Stimulated activated CD8-positive, alpha-beta memory T cell treated with anti-CD3 and anti-CD28 coated beads, Interleukin-2, amount 100 ng/mL, for 48 hours (primary cell): ENCODE measurements at places on chromosomes 12 and 14.

DNA sequence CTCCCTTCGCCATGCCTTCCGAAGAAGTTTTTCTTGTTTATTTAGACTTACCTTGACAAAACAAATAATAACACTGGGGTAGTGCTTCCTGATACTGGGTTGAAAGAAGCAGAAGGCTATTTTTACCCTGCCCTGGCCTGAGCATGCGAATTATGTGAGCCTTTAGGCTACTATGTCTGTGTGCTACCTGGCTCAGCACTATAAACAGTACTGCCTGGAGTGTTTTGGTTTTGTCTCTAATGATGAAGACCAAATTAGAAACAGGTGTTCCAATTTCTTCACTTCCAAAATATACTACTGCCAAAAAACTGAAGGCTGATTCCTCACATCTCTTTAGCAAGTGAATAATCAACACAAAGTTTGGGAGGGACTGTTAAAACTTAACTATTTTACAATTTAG, 7.6 kb upstream of the OVCH1 start:
- DNase-seq = no peak

GRCh38 chr14:58299401-58300330, 1.3 kb downstream of the ARID4A start:
- DNase-seq = no peak

GRCh38 chr12:19369691-19370148, 69.6 kb upstream of the AEBP2 start:
- DNase-seq = no peak

DNA sequence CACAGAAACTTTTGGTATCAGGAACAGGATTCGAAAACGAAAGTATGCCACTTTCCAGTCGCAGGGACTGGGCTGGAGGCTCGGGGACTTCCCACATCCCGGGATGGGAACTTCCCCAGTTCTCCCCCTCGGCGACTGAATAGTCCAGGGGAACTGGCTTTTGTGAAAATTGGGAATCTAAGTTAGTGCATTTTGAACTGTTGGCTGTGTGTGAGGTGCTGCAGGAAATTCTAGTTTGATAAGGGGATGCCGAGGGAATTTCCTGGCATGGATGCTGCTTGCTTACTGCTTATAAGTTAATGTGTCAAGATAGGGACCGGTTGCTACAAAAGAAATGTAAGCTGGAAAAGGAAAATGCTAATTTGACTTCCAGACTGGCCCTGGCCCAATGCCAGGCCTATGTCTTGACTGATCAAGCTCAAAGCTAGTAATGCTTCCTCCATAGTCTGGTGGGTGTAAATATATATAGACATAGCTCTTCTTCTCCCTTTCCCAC, 73.4 kb upstream of the EIF5 start:
- no peak for DNase-seq

- no peak for DNase-seq
Observed at GRCh38 chr12:90851800-90852718, 102.9 kb downstream of the CCER1 start.

DNA sequence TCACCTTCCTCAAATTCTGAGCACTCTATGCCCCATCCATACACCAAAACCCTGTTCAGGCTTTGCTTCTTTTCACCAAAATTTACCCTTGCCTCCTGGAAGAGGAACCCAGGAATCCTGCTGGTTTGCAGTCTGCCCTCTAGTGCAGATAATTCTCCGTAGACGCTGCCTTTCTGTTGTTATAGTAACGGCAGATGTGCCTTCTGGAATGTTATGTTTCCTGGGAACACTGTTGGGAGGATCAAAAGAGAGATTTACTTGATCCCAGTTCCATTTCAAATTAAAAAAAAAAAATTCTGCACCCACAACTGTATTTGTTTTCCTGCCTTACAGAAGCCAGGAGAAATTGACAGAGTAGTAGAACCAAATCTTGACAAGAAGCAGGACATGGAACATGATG, 104.2 kb upstream of the RMST start:
- DNase-seq = no peak

DNA sequence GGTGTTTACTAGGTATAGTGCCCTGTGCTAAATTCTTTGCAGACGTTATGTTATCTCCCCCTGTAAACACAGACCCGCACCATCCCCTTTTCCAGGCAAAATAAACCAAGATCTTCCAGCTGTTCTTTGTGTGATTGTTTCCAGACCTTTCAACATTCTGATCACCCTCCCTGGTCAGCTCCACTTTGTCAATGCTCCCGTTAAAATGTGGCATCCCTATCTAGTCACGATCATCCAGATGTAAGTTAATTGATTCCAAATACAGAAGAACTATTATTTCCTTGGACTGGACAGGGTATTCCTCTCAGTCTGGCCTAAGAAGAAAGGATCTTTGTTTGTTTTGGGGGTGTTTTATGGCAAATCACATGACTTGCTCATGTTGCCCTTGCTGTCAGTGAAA, 127.6 kb upstream of the ARID2 start:
- no peak for DNase-seq

- DNase-seq = no peak
Observed at GRCh38 chr12:54933376-54933775, 51.2 kb downstream of the TESPA1 start.

DNA sequence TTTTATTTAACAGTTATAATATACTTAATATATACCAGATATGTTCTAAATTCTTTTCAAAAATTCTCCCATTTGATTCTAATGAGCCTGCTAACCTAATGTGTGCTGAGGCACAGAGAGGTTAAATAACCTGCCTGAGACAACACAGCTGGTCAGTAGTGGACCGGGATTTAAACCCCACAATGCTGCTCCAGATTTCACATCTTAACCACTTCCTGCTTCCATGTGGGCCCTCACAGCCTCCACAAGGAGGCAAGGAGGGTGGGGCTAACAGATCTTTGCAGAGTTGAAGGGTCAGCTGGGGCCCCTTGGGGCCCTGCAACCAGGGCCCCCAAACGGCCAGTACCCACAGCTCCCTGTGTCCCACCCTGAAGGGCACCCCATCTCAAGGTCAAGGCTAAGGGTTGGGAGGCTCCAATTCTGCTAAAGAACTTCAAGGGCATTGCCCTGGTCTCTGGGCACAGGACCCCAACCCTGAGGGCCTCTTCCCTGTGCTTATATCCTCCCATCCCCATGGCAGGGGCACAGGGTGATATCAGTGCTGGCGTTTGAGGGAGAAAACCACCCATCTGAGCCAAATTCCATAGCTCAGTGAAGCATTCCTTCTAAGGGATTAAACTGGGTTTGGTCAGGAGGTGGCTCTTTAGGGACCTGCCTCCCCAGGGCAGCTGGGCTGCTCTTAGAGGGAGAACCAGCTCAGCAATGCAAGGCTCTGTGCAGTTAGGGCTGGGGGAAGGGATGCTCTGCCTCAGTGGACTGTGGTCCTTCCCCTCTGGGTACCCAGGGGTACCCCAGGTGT, 2.2 kb downstream of the KRT80 start:
- no peak for DNase-seq

GRCh38 chr12:11075642-11076041, 13.5 kb upstream of the TAS2R46 start:
- DNase-seq = no peak

- DNase-seq = no peak
Observed at GRCh38 chr12:70592664-70593063, 44.6 kb downstream of the PTPRB start.

DNA sequence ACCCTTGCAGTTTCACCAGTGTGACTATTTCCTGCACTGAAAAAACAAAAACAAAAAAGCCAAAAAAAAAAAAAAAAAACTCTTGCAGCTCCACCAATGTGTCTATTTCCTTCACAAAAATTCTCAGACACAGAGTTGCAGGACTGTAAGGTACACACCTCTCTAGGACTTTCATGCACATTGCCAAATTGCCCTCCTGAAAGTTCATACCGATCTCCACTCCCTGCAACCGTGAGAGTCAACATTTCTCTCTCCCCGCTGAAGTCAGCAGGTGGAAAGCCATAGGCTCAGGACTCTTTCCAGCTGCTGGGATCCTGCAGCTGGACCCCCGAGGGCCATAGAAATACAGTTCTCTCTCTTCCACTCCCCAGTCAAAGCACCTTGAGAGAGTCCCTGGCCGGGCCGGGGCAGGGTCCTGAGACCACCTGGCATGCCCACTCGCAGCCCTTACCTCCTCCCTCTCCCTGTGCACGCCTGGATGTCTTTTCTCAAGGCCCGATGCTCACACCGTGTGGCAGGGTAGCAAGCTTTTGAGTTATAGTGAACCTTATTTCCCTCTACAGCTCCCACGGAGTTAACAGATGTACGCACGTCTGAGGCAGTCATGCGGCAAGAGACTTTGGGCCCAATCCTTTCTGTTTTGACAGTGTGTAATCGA, 23.6 kb downstream of the MMAB start:
- no peak for DNase-seq

DNA sequence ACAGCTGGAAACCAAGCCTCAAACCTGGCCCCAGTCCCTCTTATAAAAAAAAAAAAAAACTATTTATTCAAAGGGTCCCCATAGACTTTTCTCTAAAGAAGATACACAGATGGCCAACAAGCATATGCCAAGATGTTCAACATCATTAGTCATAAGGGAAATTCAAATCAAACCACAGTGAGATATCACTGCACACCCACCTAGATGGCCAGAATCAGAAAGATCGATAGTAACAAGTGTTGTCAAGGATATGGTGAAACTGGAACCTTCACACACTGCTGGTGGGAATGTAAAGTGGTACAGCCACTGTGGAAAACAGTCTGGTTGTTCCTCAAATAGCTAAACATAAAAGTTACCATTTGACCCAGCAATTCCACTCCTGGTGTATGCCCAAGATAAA, 5.9 kb upstream of the NFYB start:
- no peak for DNase-seq

GRCh38 chr12:27711317-27711682, 668 bp downstream of the MRPS35 start:
- no peak for DNase-seq

DNA sequence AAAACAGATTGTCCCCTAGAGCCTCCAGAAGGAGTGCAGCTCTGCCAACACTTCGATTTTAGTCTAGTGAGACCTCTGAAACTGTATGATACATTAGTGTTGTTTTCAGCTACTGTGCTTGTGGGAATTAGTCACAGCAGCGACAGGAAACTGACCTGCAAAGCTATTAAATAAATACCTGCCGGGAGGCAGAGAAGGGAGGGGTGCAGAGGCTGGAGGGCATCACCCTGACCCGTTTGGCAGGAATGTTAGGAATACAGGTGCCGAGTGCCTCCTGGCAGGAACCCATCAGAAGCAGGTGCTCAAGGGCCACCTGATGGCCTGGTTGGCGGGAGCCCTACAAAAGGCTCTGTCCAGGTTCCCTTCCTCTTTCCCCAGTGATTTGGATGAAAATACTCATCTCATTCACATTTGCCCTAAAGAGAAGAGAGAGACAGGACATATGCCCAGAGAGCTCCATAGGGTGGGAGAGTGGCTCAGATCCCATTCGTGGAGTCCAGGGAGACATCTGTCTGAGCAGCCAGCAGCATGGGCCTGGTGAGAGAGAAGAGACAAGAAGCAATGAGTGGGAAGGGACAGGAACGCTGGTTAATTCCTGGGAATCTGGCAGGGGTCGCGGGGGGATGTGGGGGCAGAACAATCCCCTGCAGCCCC, 44.6 kb downstream of the C14orf132 start:
- no peak for DNase-seq

DNA sequence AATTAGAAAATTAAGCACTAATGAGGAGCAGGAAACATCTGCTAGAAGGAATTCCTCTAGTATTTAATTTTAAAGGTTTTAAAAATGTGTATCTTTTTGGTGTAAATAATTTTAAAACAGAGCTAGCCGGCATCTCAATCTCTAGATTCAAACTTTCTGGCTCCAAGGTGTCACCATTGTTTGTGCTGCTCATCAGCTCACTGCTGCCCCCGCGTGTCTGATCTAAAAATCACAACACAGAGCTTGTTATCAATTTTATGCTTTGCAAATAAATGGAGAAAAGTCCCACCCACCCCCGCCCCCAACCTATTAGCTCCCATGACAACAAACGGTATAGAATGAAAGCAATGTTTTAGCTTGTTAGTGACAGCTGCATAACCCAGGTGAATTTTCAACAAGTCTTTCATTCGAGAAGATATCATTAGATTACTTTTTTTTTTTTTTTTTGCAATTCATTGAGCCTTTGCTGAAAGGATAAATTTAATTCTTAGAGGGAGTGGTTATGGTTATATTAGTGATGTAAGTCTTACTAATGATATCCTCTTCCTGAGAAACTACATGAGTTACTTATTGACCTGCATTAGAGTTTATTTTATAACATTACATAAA, 11.3 kb upstream of the ABHD12B start:
- DNase-seq = peak; percentile 85

DNA sequence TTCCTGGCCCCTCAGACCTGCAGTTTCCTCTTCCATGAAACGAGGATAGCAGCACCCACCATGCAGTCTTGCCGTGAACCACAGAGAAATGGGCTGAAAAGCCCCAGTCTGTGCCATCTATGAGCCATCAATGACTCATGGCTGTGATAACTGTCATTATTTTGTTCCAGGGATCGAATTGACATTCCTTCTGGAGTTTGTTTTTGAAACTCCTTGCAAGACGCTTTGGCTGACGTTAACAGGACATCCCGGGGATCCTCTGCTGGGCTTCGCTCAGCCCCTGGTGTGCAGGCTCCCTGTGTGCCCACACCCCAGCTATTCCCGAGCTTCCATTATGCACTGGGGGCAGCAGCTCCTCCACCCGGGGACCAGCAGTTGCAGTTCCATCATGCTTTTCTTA, 33.8 kb downstream of the MMAB start:
- DNase-seq = no peak
